ENCODE measurements at places on chromosomes 2 and 18.

- DNase-seq = no peak
Measured at GRCh38 chr18:45157576-45157975, 457.7 kb upstream of the SLC14A2 start.

DNA sequence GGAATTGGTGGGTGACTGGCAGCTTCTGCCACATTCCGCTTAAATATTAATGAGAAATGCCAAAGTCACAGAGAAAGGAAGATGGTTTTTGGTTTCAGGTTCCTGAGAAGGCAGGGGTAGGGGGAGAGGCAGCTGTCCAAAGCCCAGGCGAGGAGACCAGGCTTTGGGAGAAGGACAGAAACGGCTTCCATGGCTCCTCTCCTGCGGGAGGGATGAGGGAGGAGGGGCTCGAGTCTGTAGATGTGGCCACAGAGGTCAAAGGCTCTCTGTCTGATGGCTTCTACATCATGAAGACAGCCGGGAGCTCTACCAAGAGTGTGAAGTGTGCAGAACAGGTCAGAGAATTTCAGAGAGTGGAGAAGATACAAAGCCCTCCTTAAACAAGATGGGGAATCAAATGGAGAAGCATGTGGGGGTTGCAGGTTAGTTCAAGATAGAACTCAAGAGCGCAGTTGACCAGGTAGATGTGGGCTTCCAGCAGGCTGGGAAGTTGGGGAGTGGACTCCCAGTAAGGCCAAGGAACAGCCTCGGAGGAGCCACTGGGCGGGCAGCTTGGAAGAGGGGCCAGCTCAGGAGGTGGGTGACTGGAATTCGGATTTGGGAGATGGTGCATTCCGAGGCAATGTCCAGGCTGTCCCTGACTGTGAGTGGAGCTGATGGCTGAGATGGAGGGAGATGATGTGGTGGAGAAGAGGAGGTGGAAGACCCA, 23.8 kb upstream of the HPCAL1 start:
- DNase-seq = no peak

DNA sequence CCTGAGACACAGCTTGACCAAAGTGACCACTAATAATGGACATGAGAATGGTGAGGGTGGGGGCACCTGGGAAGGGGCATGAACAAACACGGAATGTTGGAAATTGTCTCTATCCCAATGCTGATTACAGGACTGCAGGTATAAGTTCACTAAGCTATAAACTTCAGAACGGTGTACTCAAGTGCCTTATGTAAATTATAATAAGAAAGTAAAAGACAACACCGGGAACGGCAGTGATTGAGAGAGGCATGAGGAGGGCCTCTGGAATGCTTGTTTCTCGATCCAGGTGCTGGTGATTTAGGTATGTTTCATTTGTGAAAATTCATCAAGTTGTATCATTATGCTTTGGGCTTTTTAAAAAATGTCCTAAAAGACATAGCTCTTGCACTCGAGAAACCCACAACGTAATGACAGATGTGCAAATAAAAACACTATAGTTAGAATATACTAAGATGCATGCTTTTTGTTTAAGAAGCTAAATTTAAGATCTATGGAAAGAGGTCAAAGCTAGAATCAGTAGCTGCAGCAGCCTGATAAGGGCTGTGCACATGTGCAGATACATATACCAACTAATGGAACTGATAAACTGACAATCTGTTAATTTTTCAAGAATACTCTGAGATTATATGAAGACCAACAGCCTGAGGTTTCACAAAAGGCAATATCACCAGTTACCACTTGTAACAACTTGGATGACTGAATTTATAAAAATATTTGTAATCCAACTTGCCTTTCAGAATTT, 7.6 kb downstream of the HIBCH start:
- no peak for DNase-seq

GRCh38 chr2:20578266-20578894, 72.5 kb downstream of the HS1BP3 start:
- no peak for DNase-seq

DNA sequence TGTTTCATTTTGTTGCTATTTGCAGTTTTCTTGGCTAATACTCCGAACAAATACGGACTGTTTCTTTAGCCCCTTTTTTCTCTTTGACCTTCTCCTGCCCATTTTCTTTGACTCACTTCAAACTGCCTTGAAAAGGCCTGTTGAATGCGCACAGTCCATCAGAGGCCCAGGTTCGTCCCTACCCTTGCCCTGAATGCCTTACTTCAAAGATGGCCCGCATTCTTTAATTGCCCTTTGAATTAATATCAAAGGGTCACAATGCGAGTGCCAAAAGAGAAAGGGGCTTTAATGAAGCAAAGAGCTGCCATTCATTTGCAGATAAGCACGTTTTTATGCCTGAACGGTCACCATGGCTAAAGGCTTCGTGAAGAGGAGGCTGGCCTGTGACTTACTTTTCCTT, 29.7 kb downstream of the PAX3 start:
- DNase-seq = no peak

- DNase-seq = no peak
Measured at GRCh38 chr2:50943791-50944190, 88.1 kb downstream of the NRXN1 start.

- DNase-seq = no peak
Measured at GRCh38 chr2:200305797-200306195, 697 bp upstream of the SPATS2L start.

- no peak for DNase-seq
Measured at GRCh38 chr2:210919128-210919527, 362.7 kb downstream of the CPS1 start.

DNA sequence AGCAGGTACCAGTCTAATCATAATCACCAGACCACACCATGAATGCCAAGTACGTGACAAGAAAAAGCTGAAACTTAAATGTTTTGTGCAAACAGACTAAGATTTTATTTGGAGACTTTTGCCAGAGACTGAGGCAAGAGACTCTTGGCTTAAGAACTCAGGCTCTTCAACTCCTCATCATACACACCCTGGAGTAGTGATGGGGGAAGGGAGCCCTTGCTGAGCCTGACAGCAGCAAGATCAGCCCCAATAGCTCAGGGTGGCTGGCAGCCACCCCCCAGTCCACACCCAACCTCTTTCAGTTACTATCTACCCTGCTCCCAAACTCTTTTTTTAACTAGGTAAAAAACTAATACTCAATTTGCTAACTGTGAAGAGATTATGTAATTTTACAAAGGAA, 114.8 kb downstream of the CCBE1 start:
- DNase-seq = no peak

Data from KBM-7 (cell line).